Testis (tissue), 5 donors: ENCODE measurements at places on chromosomes 5 and 9. TPM values are rescaled to one million over a fixed set of nuclear protein-coding genes. Genes with fewer than 3 reads are reported as not detected.

The MSMP gene
- total RNA-seq = 1.7 TPM

- no peak overlapping the region for H3K4me3 ChIP-seq
- H3K27ac ChIP-seq = no peak overlapping the region
- no peak for DNase-seq
Observed at GRCh38 chr9:124386201-124386600, 29.0 kb downstream of the PSMB7 start.

- H3K27me3 ChIP-seq = no peaks in the 10 kb centered on the region
- H3K4me1 ChIP-seq = peaks cover 15% of the 10 kb centered on the region
- DNase-seq = no peak
- no peak overlapping the region for H3K4me3 ChIP-seq
- no peaks in the 10 kb centered on the region for H3K36me3 ChIP-seq
- peak overlapping the region; percentile 75 for H3K27ac ChIP-seq
Observed at GRCh38 chr9:92147852-92148180, 32.6 kb upstream of the SPTLC1 start.

The LTC4S gene
- total RNA-seq = 10.3 TPM

DNA sequence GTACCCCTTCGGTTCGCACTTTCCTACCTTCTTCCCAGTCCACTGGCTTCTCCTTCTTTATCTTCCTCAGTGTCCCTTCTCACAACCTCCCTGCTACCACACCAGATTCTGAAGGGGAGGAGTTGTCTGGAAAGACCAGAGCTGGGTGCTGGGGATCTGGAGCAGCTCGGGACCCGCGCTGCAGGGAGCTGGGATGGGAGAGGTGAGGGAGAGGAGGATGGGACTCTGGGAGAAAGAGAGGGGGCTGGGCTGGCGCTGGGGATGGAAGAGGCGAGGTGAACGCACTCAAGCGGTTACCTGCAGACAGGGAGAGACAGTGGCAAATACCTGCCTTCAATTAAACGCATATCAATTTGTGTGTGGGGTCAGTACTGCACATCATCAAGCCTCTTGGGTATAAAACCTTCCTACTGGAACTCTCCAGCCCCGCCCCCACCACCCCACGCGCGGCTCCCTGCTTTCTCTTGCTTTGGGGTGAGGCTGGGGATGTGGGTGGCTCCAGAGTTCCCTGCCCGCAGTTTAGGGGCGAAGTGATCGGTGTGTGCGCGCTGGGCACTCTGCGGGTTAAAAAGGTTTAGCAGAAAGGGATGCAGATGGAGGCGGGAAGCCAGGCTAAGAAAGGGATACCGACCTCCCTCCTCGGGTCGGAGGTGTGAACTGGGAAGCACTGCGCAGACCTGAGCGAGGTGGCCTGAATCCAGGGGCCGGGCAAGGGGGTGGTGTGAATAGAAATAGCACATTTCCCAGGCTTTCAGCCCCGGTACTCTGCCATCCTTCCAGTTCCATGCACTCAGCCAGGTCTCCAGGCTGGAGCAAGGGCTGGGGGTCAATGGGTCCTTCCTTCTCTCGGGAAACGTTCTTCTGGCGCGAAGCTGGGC, 977 bp upstream of the PAM start:
- no peak overlapping the region for H3K27ac ChIP-seq
- DNase-seq = no peak
- H3K36me3 ChIP-seq = no peaks in the 10 kb centered on the region
- H3K4me3 ChIP-seq = peak overlapping the region; percentile 84
- H3K27me3 ChIP-seq = no peaks in the 10 kb centered on the region

The MEIKIN gene
- 15.1 TPM for total RNA-seq

DNA sequence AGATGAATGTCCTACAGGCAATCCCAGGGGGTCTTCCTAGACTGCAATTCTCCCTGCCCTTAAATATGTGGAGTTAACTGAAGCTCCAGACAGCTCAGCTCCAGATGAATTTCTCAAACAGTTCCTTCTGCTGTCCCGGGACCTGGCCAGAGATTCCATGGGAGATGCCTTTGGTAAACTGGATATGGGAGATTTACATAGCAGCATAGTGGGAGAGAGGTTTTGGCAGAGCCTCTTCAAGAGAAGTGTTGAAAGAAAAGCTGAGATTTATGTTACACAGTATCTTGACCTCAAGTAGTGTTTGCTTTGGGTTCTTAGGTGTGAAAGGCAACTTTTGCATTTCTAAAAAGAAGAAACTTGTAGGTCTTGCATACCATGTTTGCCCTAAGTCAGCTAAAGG, 364.9 kb downstream of the ARRDC3 start:
- no peaks in the 10 kb centered on the region for H3K36me3 ChIP-seq
- H3K27me3 ChIP-seq = no peaks in the 10 kb centered on the region
- no peaks in the 10 kb centered on the region for H3K4me1 ChIP-seq
- H3K4me3 ChIP-seq = no peak overlapping the region
- H3K27ac ChIP-seq = no peak overlapping the region

DNA sequence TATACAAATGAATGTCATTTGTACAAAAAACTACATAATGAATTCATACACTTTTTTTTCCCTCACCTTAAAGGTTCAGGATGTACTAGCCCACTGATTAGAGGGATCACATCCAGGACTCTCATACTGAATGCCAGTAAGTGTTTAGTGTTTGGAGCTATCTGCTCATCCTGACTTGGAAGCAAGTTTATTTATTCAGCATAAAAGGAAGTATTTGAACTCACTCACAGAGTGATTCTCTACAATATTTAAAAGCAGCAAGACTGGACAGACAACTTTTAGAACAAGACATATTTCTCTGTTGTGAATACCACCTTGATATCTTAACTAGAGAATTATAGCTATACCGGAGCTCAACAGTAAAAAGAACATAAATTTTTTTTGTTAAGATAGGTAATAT, 14.8 kb upstream of the IQGAP2 start:
- H3K27ac ChIP-seq = no peak overlapping the region
- H3K4me1 ChIP-seq = no peaks in the 10 kb centered on the region
- H3K36me3 ChIP-seq = no peaks in the 10 kb centered on the region
- no peaks in the 10 kb centered on the region for H3K27me3 ChIP-seq
- no peak for DNase-seq
- no peak overlapping the region for H3K4me3 ChIP-seq

- H3K4me1 ChIP-seq = no peaks in the 10 kb centered on the region
- peak overlapping the region; percentile 48 for H3K4me3 ChIP-seq
- DNase-seq = no peak
- H3K36me3 ChIP-seq = no peaks in the 10 kb centered on the region
Observed at GRCh38 chr5:25614466-25614865, 969.7 kb upstream of the CDH10 start.

DNA sequence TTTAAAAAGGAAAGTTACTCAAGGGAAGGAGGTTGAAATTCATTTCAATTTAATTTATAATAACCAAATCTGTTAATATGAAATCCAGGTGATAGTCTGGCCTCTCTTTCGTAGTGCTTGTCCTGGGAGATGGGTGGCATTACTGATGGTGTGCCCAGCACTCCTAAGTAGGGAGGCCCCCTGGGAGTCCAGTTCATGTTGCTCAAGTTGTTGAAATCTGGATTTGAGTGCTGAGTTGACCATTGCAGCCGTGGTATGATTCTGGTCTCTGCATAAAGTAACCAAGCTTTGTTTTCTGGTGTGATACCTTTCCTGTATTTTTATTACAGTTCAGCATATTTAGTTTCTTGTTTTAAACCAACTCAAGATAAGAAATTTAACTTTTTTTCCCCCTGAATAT, 287.8 kb downstream of the FANCC start:
- H3K27ac ChIP-seq = no peak overlapping the region
- peaks cover 11% of the 10 kb centered on the region for H3K4me1 ChIP-seq

DNA sequence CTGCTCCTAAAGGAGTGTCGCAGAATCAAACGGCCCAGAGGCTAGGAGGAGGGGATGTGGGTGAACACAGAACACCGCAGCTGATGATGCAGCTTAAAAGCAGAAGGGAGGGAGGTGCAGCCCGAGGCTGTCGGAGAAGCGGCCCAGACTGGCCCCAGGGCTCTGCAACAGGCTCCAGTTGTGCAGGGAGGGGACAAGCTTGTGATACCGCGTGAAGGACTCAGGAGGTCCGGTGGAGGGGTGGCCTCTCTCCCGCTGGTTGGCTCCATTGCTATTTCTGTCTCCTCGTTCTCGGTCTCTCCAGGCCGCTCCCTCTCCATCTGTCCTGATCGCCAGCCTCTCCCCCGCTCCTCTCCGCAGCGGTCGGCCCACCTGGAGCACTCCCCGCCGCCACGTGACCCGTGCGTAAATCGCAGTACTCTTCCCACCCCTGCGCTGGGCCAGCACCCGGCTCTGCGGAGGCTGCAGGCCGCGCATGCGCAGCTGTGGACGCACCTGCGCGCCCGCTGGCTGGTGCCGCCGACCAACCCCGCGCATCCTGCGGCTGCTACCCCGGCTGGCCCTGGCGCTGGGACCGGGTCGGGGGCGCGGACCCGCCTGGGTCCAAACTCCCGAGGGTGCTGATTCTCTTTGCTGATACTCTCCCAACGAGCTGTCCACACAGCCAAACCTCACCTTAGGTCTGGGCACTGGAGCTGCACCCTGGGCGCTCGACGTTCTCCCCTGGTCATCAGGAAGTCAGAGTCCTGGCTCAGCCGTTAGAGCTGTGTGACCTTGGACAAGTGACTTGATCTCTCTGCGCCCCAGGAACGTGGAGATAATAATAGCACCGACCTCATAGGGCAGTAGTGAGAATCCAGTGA, 3.7 kb upstream of the STXBP1 start:
- peak; percentile 84 for DNase-seq
- no peaks in the 10 kb centered on the region for H3K36me3 ChIP-seq
- H3K27me3 ChIP-seq = no peaks in the 10 kb centered on the region
- H3K4me1 ChIP-seq = peaks cover 12% of the 10 kb centered on the region
- H3K4me3 ChIP-seq = peak overlapping the region; percentile 56

The PPWD1 gene
- total RNA-seq = 60.3 TPM

- no peaks in the 10 kb centered on the region for H3K4me1 ChIP-seq
- H3K27me3 ChIP-seq = no peaks in the 10 kb centered on the region
- H3K27ac ChIP-seq = no peak overlapping the region
Observed at GRCh38 chr9:87699835-87700234, 26.1 kb upstream of the CTSL start.

DNA sequence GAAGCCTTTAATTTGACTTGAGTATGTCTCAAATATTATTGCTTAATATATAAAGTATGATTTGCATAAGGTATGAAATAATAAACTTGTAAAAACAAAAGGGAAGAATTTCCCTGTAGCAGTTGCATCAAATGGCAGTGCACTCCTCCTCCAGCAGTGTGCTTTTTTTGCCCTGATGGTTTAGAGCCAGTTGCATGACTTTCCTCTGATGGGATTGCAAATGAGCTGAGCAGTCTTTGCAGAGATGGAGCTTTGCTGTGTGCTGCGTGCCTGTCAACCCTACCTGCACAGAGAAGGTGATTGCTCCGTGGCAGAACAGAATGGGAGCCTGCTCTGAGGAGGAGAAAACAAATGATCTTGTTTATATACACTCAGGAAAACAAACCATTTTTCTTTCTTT, 22.7 kb upstream of the CATSPER3 start:
- no peak for DNase-seq
- H3K4me3 ChIP-seq = no peak overlapping the region
- H3K27me3 ChIP-seq = no peaks in the 10 kb centered on the region
- H3K36me3 ChIP-seq = no peaks in the 10 kb centered on the region

DNA sequence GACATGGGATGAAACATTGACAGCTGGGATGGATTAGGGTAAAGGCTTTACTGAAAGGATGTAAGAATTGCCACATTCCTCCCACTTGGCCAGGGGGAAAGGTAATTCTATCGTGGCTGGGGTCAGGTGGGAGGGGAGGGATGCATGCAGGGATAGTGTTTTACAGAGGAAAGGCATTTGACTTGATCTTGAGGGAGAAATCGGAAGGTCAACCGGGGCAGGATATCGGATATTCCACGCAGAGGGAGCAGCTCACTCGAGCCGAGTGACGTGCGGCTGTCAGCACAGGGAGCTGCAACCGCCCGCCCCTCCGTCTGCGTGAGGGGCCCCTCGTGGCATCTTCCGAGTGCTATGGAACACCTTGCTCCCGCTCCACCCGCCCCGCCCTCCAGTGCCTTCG, 63.4 kb upstream of the ADAMTS2 start:
- no peak overlapping the region for H3K4me3 ChIP-seq
- no peaks in the 10 kb centered on the region for H3K27me3 ChIP-seq
